ENCODE measurements at places on chromosomes 11 and 22.

DNA sequence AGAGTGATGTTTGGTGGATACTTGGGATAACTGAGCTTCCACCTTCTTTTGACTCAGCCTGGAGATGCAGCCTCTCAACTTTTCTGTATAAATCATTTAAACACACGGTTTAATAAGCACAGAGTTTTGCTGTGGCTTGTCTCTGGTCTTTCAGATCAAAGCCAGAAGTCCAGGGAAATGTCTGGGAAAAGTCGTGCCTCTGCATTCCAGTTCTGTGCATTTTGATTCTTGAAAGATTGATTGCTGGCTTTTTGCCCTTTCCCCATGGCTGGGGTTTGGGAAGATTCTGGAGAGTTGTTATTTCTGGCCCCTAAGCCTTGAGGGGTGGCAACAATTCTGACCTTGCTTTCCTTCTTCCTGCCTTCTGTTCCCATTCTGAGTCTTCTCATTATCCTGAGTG is 154.1 kb downstream of the COMMD9 start:
- DNase-seq = no peak

- DNase-seq = no peak
These were observed 31.6 kb upstream of the CBX7 start for GRCh38 chr22:39183991-39184585.

DNA sequence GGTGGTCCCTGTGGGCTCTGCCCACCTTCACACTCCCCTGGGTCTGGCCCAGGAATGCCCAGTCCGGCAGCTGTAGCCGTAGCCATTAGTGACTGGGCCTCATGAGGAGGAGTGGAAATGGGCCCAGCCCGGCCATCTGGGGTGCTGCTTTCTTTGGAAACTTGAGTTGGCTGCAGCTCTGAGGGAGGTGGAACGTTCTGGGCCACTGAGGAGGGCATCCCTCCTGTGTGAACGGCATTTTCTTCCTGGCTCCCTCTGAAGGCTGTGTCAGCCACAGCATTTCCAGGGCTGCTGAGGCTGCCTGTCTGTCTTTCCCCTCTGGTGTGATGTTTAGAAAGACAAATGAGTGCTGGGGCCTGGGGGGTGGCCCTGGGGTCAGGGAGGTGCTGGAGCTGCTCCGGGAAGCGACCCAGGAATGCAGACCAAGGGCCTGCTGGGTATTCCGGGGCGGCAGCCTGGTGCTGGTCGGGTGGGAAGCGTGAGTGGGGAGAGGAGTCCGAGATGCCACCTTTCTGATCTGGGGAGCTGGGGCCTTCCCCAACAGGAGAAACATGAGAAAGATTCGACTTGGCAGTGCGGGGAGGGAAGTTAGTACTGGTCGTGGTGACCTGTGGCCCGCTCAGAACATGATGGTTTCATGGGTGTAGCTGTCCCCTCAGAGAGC is 27.1 kb downstream of the PTDSS2 start:
- no peak for DNase-seq

DNA sequence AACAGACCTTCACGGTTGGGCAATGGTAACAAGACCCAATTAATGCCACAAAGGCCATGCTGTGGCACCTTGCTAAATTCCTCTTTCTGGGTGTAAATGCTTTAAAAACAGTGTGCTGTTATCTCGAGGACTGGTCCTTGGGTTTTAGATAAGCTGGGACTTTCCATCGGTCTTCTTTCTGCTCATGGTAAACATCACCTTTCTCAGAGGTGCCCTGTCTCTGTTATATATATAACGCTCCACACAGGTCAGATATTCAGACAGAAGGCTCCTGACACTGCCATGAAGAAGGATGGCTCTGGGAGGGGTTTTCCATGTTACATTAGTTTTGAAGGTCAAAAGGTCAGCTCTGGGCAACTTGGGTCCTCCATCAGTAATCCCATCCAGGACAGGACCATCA is 151.6 kb downstream of the BBOX1 start:
- DNase-seq = no peak

- no peak for DNase-seq
These were observed 140.9 kb upstream of the MTNR1B start for GRCh38 chr11:92828556-92828955.

DNA sequence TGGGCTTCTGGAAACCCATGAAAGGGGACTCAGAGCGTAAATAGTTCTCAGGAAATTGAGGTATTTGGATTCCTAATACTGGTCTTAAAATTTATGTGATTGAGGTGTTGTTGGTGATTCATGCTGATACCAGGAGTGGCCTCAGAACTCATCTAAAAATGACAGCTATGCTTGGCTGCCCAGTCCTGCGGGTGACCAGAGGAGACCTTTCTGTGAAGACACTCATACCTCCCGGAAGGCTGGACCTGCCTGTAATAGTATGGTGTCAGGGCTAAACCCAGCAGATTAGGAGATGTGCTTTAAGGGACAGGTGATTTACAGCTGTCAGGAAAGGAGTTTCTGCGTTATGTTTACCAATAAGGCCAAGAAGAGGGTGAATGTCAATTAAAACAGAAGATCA is 29.9 kb downstream of the C11orf96 start:
- DNase-seq = no peak

GRCh38 chr22:49324527-49325491 is 502.9 kb downstream of the BRD1 start:
- no peak for DNase-seq

- DNase-seq = no peak
These were observed 1.1 kb upstream of the FANCF start for GRCh38 chr11:22626573-22627239.

- DNase-seq = no peak
These were observed 30.3 kb downstream of the DKK3 start for GRCh38 chr11:11978098-11978637.

DNA sequence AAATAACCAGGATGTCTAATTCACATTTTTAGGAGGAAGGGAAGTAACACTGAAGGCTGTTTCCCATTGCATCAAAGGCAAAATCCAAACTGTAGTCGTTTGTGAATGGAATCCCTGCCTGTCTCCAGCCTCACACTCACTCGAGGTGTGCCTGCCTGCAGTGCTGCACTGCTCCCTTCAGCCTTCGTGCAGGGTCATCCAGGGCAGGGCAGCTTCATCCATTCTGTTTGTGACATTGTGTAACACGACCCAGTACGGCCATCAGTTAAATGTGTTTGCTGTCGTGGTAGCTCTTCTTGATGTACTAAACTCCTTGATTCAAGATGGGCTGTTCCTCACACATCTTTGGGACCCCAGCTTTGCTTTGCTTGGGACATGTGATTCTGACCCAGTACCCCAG is 34.3 kb downstream of the LDLRAD3 start:
- DNase-seq = no peak

- DNase-seq = no peak
These were observed 13.1 kb upstream of the HIKESHI start for GRCh38 chr11:86288776-86289507.

DNA sequence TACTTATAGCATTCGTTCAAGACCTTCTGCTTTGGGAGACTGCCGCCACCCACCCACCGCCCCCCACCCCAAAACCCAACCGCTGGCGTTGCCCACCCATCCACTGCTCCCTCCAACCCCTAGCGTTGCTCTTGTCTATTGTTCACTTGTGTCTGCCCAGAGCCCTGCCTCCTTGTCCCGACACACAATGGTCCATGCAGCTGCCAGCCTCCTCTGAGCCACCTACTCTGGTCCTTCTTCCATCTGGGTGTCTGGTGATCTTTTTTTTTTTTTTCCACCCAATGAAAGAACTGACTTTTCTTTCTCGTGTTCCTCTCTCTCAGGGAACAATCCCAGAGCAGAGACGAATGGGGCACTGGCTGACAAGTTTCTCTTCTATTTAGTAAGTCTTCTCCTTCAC is 256.0 kb upstream of the SESN3 start:
- no peak for DNase-seq

DNA sequence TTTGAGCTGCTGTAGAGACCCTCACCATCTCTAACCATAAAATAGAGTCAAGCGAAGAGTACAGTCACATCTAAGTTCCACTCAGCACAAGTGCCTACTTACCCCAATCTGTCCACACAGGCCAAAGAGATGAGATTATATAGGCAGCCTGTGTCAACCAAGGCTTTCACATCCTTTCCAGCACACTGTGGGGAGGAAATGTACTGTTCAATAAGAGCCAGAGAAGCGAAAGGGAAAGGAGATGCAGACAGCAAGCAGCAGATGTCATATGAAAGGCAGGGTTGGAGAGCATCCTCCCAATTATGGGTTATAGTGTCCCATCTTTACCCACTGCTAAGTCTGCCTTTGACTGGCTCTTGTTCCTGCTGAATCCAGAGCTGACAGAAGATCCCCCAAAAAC is 16.4 kb downstream of the NRIP3 start:
- DNase-seq = no peak

GRCh38 chr22:48173061-48173772 is 1410.8 kb downstream of the TBC1D22A start:
- peak; percentile 12 for DNase-seq

DNA sequence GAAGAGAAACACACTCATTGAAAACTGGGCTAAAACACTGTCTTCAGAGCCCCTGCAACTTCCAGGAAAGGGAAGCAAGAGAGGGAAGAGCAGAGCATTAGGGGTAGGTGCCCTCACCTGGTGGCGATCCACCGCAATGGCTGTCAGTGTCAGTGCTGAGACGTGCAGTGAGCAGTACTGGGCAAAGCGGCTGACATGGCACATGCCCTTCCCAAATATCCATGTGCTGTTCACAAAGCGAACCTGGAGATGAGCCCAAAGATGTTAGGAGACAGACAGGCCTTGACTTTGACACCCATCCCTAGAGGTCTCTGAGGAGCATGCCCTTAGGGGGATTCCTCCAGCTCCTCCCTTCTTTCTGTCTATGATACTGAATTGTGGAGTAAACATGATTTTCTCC is 4.9 kb downstream of the GPR83 start:
- no peak for DNase-seq

- peak; percentile 88 for DNase-seq
These were observed 109.8 kb upstream of the BID start for GRCh38 chr22:17884084-17884483.

- no peak for DNase-seq
These were observed 553 bp upstream of the TCIRG1 start for GRCh38 chr11:68038226-68038717.

GRCh38 chr22:39269095-39269790 is 24.5 kb upstream of the PDGFB start:
- DNase-seq = no peak

DNA sequence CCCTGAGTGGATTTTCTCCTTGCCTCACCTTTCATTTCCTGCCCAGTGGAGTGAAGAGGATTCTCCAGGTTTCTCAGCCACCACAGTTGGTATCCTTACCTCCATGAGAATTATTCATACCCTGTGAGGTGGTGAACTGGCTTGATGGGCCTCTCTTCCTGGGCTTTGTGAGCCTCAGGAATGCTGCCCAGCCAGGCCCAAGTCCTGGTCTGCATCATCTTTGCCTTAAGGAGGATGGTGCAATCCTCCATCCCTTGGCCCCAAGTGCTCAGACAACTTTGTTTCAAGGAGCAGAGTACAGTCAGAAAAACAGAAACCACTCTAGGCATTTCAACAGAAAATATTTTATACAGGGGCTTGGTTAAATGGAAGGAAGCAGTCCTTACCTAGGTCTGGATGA is 114.2 kb upstream of the CADM1 start:
- no peak for DNase-seq

GRCh38 chr11:5335170-5335569 is 8.2 kb downstream of the OR51B5 start:
- no peak for DNase-seq

DNA sequence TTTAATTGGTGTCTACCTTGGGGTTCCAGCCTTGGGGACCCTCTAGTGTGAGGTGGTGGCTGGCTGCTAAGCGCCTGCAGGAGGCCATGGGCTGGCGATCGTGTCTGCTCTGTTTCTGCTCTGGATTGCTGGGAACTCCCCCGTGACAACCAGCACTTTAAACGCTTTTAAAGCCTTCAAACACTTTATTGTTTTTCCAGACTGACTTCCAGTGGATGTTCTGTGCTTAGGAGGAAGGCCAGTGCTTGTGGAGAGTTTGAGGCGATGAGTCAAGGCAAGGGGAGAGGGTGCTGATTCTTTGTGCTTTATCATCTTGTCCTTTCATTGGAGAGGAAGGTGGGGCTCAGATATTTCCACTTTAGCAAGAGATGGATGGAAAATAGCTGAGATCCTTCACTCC is 81.6 kb downstream of the FLI1 start:
- no peak for DNase-seq

- no peak for DNase-seq
These were observed at the start of gene SEZ6L for GRCh38 chr22:26169315-26170111. Gene SEZ6L (plus strand): TSS chr22:26169462. CDS start chr22:26169670, 208 bp downstream.

DNA sequence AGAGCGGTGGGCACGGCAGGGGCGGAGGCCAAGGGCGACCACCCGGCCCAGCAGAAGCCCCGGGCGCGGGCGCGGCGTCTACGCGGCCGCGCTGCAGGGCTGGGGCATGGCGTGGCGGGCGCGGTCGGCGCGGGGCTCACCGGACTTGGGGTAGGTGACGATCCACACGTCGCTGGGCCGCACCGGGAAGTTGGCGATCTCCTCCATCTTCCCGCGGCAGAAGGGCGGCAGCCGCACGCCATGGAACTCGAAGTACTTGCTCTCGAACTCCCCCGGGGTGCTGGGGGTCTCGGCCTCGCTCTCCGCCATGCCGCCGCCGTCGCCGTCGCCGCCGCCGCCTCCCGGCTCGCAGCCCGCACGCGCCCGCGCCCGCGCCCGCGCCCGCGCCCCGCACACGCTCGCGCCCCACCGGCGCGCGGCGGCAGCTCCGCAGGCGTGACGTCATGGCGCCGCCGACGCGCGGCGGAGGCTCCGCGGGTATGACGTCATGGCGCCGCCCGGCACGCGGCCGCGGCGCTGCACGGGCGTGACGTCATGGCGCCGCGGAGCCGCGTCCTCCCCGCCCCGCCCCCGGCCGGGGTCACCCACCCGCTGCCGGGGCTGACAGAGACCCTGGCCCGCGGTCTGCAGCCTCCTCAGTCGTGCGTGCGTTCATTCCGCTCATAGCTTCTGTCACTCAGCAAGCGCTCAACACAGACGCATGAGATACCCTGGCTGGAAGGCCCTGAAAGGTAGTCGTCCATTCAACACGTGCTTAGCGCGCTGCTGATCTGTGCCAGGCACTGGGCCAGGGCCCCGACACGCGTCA is at the start of gene SULT4A1:
SULT4A1 (minus strand) TSS at position 440 of the 808 bp plus-strand sequence; CDS start at position 309, 131 bp downstream.
- no peak for DNase-seq

GRCh38 chr11:45053736-45054446 is 92.5 kb upstream of the PRDM11 start:
- DNase-seq = no peak

DNA sequence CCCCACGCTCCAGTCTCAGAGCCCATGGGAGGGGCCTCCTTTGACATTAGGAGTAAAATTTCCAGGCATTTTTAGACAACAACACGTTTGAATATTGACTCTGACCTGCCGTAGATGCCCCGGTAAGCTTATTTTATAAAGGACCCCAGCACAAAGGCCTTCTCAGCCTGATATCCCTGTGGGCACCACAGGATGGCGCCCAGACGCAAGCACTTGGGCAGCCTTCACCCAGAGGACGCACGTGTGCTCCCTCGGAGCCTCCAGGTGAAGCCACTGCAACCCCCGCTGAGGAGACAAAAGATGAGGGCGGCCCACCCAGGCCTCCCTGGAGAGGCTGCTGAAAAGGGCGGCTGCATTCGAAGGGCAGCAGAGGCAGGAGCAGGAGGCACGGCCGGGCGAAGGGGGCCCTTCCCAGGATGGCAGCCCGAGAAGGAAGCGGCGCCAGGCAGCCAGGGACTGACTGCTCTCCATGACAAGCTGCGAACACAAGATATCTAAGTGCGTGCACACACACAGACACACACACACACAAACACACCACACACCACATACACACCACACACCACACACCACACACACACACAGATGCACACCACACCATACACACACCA is 15.2 kb upstream of the TH start:
- DNase-seq = no peak
